CD4-positive, alpha-beta T cell treated with Interleukin-15 for 4 hours (primary cell): ENCODE measurements at places on chromosomes 11 and 22.
A peak's percentile ranks its signal among the peaks of the same experiment; 100 is the strongest.

DNA sequence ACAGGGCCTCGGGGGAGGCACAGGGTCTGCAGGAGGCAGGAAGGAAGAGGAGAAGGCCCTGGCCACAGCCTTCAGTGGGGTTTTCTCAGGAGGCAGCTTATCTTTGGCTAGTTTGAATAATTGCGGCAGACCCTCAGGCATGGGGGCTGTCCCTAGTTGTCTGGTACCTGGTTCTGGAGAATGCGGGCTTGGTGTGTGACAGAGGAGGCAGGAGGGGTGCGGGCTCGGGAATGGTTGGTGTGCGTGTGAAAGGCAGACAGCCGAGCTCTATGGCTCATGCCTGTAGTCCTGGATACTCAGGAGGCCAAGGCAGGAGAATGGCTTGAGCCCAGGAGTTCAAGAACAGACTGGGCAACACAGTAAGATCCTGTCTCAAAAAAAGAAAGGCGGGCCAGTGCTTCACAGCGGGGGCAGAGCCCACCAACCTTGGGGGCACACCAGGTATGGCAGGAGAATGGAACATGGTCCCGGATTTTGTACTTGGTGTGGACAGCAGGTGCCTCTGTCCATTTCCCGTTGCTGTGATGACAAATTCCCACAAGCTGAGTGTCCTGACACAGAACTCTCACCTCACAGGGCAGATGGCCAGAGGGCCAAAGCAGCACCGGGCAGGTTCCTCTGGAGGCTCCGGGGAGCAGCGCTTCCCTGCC lies 640.6 kb downstream of the TBC1D22A start:
- DNase-seq = no peak

DNA sequence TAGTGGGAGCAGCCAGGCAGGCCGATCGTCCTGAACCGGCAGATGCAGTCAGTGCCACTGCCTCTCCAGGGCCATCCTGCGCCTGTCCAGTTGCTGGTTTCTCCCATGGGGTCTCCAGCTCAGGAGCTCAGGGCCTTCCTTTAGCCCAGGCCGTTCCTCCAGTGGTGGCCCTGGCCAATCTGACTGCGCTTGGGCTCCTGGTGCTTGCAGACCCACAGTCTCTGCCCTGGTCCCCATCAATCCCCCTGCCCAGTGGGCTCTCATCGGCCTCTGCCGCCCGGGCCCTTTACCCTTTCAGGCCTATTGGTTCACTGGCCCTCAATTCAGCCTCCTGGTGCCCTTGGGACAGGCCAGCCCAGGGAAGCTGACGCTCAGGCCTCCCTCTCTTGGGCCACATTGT lies 29.2 kb upstream of the TSKU start:
- DNase-seq = no peak

DNA sequence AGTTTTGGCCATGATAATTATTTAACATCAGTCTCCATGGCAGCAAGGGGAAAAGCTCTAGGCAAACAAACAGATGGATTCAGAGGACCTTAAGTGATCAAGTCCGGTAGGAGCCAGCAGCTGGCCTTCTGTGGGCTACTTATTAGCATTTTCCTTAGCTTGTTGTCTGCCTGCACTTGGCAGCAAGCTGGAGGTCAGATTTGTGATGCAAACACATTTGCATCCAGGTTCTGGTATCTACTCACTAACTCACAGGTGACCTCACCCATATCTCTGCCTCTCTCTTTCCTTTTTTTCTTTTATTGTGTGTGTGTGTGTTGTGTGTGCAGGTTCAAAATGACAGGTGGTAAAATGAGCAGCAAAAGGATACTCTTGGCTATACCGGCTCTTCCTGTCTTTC lies 32.3 kb downstream of the ARHGAP42 start:
- DNase-seq = no peak

GRCh38 chr11:115740324-115740723 lies 236.1 kb upstream of the CADM1 start:
- no peak for DNase-seq

GRCh38 chr11:116478669-116479668 lies 293.8 kb downstream of the BUD13 start:
- DNase-seq = no peak

GRCh38 chr11:116167706-116168458 lies 604.9 kb downstream of the BUD13 start:
- DNase-seq = no peak

DNA sequence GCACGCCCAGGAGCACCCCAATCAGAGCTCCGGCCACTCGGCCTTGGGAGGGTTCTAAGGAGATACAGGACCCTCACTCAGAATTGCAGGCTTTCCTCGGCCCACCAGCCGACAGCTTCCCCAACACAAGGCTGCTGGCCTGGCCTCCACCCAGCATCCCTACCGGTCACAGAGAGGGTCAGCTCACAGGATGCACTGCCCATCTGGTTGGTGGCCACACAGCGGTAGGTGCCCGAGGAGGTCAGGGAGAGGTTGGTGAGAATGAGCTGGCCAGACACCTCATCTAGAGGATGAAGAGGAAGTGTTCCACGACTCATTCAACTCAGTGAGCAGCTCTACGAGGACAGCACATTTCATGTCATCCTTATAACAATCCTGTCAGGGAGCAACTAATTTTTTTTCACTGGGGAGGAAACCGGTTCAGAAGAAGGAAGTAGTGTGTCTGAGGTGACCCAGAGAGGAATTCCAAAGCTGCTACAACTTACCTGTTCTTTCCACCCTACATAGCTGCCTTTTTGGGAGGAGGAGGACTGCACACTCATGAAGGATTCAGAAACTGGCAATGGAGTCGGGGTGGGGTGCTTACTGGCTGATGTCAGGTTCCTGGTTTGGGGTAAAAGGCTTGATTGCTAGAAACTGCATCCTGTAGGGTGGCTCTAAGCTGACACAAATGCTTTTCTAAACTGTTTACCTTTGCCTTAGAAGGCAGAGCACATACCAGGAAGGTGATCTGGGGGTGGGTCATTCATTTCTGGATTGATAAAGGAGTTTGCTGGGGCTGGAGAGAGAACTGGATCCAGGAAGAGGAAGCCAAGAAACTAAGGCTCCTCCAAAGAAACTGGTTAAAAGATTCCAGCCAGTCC lies 3.3 kb downstream of the VSIG2 start:
- no peak for DNase-seq

DNA sequence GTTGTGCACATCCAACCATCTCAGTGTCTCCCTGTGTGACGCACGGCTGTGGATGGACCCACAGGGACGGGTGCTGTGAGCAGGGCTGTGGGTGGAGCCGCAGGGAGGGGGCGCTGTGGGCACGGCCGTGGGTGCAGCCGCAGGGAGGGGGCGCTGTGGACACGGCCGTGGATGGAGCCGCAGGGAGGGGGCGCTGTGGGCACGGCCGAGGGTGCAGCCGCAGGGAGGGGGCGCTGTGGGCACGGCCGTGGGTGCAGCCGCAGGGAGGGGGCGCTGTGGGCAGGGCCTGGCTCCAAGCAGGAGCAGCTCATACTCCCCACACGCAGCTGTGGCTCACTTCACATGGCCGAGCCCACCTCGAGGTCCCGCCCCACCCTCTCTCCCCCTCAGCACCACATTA lies 6.0 kb upstream of the MAPK11 start:
- DNase-seq = peak; percentile 44

- no peak for DNase-seq
Measured at GRCh38 chr22:31681349-31682345, 19.6 kb upstream of the PISD start.

GRCh38 chr11:35963911-35964310 lies 20.0 kb downstream of the LDLRAD3 start:
- no peak for DNase-seq

- DNase-seq = no peak
Measured at GRCh38 chr22:36352803-36353507, 34.8 kb downstream of the MYH9 start.
